Mesenteric fat pad (tissue), 1 donor: ENCODE measurements at places on chromosomes 12 and 14. TPM values are rescaled to one million over a fixed set of nuclear protein-coding genes. Genes with fewer than 3 reads are reported as not detected.

Gene CARMIL3
- total RNA-seq, result 0.61 TPM

Gene PLA2G1B
- 1.8 TPM for total RNA-seq

DNA sequence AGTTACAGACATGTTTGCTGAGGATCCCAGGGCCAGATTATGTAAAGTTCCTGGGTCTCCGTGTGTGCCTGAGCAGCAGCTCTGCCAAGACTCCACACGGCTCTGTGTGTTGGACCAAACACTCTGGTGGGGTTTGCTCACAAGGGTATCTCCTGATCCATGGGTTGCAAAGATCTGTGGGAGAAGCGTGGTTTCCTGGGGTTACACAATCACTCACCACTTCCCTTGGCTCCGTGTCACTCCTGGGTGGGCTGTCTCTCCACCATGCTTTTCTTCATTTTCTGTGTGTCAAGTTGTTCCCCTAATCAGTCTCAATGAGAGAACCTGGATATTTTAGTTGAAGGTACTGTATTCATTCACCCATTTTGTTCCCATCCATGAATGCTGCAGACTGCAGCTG is 1088.8 kb downstream of the FSCB start:
- DNase-seq, result no peak

- no peak for DNase-seq
Observed at GRCh38 chr12:59069516-59069915, 149.2 kb upstream of the LRIG3 start.

DNA sequence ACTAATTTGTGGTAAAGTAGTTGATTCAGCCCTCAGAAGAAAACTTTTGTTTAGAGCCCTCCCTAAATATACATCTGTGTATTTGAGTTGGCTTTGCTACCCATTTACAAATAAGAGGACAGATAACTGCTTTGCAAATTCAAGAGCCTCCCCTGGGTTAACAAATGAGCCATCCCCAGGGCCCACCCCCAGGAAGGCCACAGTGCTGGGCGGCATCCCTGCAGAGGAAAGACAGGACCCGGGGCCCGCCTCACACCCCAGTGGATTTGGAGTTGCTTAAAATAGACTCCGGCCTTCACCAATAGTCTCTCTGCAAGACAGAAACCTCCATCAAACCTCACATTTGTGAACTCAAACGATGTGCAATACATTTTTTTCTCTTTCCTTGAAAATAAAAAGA is 2.7 kb downstream of the FZD10 start:
- DNase-seq, result no peak

- no peak for DNase-seq
Observed at GRCh38 chr12:63912651-63913050, 68.2 kb downstream of the SRGAP1 start.
